Stimulated activated CD4-positive, alpha-beta T cell treated with anti-CD3 and anti-CD28 coated beads, Interleukin-4, amount 100 ng/mL, for 24 hours (primary cell): ENCODE measurements at places on chromosomes 12 and 14.

DNA sequence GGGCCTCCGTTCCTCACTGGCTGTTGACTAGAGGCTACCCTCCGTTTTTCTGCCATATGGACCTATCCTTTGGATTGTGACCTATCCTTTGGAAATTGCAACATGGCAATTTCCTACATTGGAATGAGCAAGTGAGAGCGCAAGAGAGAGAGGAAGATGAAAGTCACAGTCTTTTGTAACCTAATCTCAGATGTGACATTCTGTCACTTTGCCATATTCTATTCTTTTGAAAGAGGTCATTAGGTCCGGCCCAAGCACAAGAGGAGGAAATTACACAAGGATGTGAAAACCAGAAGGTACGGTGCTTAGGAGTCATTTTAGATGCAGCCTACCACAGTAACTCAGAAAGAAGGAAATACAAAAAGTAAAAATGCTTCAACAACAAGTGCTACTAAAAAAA, 47.3 kb upstream of the SRP54 start:
- DNase-seq, result no peak

DNA sequence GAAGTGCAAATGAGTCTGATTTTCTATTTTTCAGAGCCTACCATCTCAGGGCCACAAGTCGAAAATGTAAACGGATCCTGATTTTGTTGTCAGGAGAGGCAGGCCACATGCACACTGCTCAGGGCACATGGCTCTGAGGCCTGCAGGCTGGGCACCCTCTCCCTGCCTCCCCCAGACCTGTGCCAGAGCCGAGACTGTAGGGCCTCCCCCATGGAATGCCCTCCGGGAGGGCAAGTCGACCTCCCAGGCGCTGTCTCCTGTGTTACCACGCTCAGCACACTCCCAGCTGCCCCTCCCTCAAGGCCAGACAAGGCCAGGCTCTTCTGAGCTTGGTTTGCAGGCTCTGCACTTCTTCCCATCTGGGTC, 121.7 kb downstream of the CRACR2A start:
- DNase-seq, result no peak

GRCh38 chr14:82060219-82060618, 526.6 kb upstream of the SEL1L start:
- no peak for DNase-seq

DNA sequence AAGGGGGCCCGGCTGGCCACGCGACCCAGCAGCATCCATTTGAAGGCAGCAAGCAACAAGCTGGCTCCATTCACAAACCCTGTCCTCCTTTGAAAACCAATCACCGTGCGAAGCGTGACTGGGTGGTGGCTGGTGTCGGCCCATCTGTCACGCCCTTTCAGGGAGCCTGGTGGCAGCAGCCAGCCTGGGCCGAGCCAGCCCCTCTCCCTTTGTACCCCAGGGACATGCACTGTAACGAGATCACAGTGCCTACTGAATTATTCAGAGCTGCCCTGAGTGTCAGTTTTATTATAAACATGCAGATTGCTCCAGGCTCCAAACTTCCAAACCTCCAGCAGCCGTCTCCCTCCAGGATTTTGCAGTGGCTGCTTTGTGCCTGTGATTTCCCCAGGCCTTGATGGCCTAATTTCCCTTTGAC, 22.3 kb upstream of the CTDSP2 start:
- no peak for DNase-seq

- no peak for DNase-seq
Measured at GRCh38 chr12:2364631-2365051, 311.9 kb downstream of the CACNA1C start.

GRCh38 chr14:21653331-21653885, at the start of gene OR4E2:
OR4E2 (plus strand) TSS chr14:21653835; CDS start chr14:21665083, 11,248 bp downstream.
- DNase-seq, result no peak

- no peak for DNase-seq
Measured at GRCh38 chr12:128286970-128287369, 20.0 kb downstream of the TMEM132C start.

DNA sequence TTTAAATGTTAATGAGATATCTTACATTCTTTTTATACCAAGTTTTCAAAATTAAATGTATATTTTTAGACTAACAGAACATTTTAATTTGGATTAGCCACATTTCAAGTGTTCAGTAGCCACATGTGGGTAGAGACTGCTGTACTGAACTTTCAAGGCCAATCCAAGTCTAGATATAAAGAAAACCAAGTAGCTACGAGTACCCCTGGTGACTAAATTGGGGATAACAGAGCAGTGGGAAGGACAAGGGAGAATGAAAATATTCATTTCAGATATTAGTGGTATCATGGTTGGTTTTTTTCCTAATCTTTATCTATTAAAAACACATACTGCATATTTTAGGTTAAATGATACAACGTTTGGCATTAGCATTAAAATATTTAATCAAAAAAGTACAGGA, 69.4 kb upstream of the RHOJ start:
- DNase-seq, result no peak

DNA sequence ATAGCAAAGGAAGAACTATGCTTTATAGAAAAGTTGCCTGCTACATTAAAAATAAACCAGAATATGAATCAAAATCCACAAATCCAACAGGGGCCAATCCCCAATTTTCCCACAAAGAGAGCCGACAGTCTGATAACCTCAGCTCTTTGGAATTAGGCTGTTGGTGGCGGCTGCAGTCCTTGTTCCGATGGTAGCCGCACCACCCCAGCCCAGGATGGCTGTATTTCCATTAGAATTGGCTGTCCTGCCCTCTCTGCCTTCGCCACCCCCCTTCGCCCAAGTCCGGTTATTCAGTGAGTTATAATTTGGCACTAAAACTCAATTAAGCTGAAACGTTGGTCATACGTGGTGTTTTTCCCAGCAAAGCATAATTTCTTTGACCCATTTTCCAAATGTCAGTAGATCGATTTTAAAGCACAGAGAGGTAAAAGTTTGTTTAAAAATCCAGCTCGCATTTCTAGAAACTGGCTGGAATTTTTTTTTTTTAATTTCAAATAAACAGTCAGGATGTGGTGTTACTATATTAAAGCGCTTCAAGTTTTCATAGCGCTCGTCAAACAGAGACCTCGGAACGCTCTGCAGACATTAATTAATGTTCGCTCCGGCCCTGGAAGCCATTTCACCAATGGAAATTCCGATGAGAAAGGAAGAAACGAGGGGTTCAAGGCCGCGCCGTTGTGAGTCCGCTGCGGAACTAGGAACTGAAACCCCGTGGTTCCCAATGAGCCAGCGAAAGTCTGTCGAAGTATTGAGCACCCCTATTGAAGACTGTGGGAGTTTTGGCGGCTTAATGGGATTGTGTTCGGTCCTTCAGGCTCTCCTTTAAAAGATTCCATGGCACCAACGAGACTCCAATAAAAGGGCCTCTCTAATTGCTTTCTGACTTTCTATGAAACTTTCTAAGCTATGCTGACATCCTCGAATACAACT, 104.8 kb upstream of the DIO3 start:
- DNase-seq, result no peak

DNA sequence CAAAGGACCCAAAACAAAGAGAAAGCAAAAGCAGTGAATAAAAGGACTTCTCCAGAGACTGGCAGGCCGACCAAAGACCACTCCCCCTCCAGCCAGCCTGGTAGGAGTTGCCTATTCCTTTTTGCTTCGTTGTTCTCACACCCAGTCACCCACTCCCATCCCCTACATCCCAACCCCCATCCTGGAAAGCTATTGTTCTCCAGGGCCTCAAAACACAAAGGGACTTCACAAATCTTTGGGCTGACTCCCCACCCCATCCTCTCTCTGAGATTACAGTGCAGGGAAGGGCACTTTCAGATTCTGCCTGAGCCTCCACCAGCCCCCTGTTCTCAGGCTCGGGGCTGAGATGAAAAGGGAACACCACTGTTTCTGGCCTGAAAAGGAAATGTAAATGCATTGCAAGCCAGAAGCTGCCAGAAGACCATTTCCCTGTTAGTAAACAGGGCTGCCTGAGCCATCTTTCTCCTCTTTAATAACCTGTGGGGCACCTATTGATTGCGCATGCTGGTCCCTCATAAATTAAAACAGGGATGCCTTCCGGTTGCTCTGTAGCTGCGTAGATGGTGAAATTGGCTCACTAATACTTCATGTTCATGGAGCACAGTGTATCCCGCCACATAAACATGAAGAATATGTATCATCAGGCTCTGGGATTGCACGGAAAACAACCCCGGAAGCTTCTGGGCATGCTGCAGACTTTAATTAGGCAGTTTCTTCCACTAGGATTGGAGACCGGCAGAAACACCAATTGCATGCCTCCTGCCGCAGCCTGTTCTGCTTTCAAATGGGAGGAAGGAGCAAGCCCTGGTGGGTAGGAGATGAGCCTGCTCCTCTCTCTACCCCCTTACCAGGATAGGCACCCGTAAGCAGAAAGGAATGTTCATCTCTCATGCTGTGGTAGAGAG, 130.3 kb upstream of the FUT8 start:
- DNase-seq, result no peak

DNA sequence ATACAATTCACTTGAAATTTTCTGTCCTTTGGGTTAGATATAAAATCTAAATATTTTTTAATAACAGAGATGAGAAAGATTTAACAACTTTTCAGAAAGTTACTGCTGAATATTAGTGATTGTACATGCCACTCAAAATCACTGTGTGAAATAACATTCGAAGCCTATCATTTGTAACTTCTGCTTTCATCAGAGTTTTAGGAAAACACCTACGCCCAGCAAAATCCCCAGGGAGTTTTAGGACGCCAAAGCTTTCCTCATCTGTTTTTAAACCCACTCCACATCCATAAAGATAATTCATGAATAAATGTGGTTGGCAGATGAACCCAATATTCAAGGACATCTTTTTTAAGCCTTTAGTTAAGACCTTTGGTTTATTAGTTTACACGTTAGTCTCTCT, 23.9 kb downstream of the TC2N start:
- no peak for DNase-seq

DNA sequence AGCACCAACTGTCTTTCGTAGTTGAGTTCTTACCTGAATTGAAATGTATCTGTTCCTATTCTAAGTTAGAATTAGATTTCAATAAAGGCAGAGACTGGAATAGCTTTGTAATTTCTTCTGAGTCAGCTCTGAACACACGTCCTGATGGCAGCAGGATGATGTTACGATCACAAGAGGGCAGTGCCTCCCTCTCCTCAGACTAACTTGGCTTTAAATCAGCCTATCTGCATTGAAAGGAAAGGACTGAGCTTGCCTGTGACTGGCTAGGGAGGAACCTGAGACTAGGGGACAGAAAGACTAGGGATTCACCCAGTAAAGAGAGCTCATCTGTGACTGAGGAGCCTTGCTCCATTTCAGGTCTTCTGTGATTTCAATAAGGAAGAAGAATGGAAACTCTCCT, 323.7 kb upstream of the OR4E1 start:
- peak; percentile 37 for DNase-seq

DNA sequence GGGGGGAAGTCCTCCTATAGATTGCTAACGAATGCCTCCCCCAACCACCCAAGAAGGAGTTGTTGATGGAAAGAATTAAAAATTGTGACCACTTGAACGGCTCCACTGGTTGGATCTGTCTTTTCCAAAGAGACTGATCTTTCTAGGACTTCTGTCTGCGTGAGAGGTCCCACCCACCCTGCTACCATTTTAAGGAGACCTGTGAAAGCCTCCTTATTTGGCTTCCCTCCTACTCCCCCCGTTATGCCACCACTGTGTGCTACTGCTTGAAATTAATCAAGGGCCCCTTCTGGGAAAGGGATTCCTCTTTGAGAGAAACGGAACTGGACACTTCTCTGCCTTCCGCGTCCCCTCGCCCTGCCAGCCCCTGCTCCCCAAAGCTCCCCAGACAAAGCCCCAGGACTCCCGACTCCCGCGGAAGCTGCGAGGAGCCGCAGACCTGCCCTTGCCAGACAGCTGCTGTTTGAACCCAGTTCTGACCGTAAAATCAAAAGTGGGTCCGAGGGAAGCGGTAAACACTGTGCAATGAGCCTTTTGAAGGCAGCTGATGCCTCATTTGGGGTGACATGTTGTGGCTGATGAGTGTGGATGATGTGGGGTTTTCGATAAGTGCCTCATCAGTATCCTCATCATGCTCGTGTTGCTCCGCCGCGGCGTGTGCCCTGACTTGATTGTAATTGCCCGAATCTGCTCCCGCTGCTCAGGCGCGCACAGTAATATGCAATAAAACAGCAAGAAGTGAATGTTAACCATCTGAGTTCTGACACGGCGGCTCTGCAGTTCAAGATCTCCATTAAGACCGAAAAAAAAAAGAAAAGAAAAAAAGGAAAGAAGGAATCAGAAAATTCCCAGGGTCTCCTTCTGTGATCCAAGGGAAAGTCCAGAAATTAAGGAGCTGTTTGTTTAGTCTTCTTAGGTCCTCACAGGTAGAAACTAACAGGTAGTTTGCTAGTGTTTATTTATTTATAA, 48.2 kb downstream of the MBIP start:
- peak; percentile 20 for DNase-seq

- no peak for DNase-seq
Measured at GRCh38 chr12:125071456-125071855, 6.2 kb downstream of the AACS start.

- DNase-seq, result no peak
Measured at GRCh38 chr12:117360222-117360550, 1.2 kb downstream of the NOS1 start.

DNA sequence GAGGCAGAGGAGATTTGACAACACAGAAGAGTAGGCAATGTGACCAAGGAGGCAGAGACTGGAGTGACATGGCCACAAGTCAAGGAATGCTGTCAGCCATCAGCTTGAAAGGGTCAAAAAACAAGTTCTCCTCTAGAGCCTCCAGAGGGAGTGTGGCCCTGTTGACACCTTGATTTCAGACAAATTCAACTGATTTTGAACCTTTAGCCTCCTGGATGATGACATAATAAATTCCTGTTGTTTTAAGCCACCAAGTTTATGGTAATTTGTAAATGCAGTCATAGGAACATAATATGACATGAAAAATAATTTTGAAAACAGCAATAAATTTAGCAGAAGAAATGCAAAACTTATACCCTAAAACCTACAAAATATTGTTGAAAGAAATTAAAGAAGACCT, 8.5 kb upstream of the NGDN start:
- DNase-seq, result no peak

- DNase-seq, result no peak
Measured at GRCh38 chr12:113929312-113929989, 36.7 kb downstream of the RBM19 start.

DNA sequence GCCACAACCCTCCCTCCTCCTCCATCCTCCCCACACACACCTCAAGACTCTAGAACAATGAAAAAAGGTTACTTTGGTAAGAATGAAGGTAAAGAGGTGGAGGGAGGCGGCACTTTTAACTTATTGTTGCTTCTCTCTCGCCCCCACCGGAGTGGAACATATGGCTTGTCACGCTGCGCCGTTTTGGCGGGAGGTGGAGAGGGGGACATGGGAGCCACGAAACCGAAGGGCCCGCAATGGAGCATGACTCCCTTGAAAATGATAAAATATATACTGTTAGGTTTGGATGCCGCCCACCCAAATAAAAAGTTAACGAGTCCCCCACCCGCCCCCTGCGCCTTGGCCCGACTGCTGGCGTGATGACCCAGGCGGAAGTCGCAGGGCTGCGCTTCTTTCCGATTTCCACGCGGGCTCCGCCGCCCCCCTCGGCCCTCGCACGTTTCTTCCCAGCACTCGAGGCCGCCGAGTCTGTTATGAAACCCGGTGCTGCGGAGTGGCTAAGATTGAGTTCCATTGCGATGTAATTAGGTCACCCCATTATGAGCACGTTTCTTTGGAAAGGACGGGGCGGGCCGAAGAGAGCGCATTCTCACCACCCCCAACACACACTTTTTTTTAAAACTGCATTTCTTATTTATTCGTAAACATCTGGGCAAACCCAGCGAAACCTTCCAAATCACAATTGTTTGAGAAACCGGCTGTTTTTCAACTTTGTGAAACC, 1.4 kb upstream of the ZFP36L1 start:
- DNase-seq, result peak; percentile 88
